Vagina (tissue), 2 donors: ENCODE measurements at places on chromosomes 12 and 14.

DNA sequence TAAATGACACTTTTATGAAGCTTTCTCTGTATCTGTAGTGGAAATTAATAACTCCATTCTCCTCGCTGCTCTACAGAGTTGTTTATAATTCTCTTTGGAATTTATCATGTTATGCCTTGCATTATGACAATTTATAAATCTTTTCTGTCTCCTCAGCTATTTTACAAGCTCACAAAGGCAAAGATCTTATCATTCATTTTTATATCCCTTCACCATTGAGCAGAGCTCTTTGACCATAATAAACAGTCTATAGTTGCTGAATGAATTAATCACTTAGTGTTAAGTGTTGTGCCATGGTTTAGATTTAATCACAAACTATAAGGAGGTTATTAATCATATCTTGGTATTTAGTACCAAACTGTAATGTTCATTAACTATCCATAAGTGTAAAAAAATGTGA, 126.4 kb downstream of the NAV3 start:
- DNase-seq, result no peak

GRCh38 chr14:87955501-87955900, 37.5 kb downstream of the GALC start:
- DNase-seq, result no peak

- no peak for DNase-seq
These were observed 405.0 kb upstream of the LRFN5 start for GRCh38 chr14:41201696-41202095.

DNA sequence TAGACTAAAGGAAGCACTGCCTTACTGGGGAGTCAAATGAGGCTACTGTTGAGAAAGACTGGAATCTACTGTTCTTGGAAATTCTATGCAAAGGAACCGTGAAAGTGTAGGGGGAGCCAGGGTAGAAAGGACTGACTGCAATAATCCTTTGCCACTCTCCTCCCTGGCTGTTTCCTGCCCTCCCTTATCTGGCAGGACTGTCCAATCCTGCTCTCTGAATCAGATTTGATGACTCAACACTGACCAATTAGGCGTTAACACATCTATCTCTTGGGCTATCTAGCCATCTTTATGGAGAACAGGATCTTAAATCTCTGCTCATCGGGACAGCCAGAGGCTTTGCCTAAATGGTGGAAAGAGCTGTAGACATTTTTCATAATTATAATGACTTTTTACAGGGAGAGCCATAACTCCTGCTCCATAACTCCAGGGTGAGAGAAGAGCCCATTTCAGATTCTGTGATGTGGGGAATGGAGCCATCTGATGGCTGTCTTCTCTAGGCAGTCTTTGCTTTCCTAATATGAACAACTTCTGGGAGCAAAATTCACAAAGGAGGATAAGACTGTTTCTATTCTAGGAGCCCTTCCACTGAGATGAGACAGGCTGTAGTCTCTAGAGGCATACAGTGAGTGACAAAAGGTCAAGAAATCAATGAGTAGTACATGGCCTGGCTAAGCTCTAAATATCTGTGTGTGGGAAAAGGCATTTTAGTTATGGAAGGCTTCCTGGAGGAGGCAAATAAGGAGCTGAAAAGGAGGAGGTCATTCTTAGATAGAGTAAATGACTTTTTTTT, 68.9 kb upstream of the CISTR start:
- DNase-seq, result no peak

- no peak for DNase-seq
These were observed 10.8 kb upstream of the GYS2 start for GRCh38 chr12:21615431-21615830.
